Activated CD4-positive, alpha-beta T cell treated with anti-CD3 and anti-CD28 coated beads for 24 hours (primary cell): ENCODE measurements at places on chromosomes 5 and 9.

DNA sequence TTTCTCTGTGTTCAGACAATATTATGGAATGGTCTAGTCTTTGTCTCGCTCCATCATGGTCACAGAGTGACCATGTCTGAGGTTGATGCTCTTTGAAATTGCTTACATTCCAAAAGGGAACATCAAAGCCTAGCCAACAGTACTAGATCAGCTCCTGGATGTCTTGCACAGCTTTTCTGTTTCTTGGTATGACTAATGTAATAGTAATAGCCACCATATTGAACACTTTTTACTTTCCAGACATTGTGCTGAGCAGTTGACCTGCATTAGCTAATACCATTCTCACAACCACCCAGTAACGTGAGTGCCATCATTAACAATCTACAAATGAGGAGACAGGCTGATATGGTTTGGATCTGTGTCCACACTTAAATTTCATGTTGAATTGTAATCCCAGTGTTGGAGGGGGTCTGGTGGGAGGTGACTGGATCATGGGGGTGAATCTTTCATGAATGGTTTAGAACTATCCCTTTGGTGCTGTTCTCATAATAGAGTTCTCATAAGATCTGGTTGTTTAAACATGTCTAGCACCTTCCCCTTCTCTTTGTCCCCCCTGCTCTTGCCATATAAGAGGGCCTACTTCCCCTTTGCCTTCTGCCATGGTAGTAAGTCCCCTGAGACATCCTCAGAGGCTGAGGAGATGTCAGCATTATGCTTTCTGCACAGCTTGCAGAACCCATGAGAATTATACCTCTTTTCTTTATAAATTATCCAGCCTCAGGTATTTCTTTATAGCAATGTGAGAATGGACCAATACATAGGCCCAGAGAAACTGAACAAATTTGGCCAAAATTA is 577.5 kb upstream of the CLINT1 start:
- DNase-seq: no peak

DNA sequence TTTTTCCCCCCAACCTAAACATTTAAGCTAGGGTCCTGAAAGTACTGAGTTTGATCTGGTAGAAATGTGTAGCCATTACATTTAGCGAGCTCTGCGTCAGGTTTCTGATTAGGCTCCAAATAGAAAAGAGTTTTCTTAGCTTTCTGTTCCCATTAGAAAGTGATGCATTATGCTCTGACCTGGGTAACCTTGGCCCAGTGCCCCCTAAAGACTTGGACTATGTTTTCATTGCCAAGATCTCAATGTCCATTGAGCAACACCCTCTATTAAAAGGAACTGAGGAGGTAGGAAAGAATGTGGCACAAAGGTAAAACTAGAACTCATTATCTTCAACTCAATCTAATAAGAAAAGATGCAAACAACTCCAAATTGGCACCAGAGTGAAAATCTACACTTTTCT is 358.9 kb upstream of the PCSK5 start:
- no peak for DNase-seq

GRCh38 chr5:10115669-10116068 is 134.0 kb downstream of the ATPSCKMT start:
- no peak for DNase-seq

DNA sequence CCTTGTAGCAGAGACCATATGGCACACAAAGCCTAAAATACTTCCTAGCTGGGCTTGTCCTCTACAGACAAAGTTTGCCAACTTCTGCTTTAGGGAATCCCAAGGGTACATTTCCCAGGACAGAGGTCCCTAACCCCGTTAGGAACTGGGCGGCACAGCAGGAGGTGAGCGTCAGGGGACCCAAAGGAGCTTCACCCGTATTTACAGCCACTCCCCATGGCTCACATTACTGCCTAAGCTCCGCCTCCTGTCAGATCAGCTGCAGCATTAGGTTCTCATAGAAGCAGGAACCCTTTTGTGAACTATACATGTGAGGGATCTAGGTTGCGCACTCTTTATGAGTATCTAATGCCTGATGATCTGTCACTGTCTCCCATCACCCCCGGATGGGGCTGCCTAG is 88.5 kb upstream of the TRPM3 start:
- DNase-seq: no peak

DNA sequence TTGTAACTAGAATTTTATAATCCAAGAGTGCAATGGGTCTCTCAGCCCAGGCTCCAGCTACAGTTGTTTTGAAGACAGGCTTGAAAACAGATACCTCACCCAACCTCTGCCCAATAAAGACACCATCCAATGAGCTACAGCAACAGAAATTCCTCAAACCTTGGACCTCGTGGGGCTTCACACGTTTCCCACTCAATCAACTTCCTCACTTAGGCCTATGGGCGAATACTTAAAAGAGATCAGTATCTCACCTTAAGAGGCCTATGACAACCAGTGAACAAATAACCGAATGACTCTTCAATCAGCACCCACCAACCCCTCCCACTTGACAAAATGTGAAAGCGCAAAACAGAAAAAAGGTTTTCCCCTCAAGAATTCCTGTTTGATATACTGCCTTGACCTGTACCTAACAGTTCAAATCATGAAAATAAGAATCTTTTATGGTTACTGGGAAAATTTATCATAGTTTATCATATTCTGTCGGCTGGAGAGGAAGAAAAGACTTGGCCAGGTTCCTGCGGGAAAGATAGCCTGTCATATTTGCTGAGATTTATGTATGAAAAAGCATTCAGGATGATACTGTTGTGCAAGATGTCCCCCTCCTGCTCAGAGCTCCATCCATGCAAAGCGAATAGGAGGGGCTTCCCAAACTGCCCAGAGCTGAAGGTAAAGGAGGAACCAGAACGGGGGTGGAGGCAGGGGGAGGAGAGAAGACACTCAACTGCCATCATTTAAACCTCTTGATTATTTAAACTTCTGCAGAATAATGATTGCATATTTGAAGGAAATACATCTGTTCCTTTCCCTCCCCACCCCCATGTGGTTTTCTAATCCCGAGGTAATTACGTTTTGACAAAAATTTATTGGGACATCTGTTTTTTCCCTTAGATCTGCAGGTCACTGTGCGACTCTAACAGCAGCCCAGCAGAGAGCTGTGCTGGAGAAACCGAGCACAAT is 256.3 kb downstream of the NFIB start:
- no peak for DNase-seq

- no peak for DNase-seq
Measured at GRCh38 chr5:130335117-130335516, 430.9 kb downstream of the CHSY3 start.

- no peak for DNase-seq
Measured at GRCh38 chr9:34628656-34629490, at the start of gene ARID3C. Gene ARID3C (minus strand): TSS chr9:34629066. CDS start chr9:34628014, 1,052 bp downstream.

DNA sequence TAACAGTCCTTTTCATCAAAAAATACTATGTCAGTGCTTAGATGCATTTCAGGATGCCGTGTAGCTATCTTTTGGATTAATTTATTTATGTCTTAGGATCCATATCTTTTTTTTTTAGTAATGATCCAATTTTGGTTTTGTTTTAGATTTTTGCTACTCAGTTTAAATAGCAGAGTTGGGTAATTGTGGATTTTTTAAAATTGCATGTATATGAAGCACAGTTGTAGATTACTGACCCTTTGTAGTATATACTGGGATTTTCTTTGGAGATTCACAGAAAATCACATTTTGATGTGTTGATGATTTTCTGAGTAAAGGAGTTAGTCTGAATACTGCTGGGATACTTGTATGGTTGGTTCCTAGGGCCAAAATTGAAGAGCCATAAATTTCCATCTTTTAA is 111.8 kb downstream of the NIPBL start:
- no peak for DNase-seq

DNA sequence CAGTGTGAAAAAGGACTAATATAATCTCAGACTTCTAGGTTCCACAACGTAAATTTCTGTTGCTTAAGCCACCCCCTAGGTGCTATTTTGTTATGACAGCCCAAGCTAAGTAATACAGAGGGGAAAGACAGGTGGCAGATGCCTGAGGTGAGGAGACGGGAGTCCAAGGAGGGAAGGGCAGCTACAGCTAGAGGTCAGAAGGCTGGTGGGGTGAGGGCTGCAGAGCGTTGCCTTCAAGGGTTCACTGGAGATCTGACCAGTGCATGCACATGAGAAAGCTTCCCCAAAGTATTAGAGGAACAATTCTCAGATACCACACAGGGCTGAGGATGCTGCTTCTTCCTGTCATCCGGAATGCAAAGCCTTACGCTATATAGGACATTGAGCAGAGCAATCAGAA is 104.7 kb upstream of the IRX4 start:
- DNase-seq: no peak

DNA sequence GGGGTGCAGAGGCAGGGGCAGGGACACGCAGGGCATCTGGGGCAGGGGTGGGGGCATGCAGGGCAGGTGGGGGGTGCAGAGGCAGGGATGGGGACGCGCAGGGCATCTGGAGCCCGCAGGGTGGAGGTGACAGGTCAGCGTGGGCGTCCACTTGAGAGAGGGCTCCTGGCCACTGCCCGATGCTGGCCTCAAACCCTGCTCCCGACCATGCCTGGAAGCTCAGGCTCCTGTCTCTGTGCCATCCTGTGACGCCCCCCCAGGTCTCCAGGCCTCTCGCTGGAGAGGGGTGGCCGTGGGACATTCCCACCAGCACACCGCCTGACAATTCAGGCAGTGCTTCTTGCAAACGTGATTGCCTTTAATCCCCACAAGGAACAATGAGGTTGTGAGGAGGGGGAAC is 33.0 kb downstream of the ZDHHC11B start:
- no peak for DNase-seq

GRCh38 chr5:38157024-38157423 is 101.3 kb upstream of the EGFLAM start:
- no peak for DNase-seq

DNA sequence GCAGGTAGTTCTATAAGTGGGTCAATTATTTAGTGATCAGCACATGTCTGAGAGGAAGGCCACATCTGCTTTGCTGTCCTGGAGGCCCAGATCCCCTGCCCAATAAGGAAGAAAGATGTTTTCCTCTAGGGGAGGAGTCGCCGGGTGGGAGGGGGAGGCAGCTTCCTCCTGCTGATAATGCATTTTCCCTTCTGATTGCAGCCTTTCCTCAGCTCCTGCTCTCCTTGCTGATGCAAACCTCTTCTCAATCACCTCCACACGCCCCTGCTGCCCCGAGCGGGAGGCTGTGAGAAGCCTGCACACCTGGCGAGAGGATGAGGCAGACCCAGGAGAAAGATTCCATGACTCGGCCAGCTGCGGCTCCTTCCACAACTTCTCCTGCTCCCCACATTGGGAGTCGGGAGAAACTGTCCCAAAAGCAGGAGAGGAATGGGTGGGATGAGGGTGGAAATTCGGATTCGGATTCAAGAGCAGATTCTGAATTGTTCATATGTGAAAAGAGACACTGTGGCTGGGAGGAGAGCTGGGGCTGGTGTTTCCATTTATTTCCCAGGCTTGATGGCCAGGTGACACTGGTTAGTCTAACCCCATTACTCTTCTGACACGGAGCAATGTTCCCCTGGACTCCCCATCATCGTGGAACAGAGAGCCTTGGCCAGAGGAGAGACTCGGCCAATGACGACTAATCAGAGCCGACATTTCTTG is 6.8 kb upstream of the NTNG2 start:
- no peak for DNase-seq

DNA sequence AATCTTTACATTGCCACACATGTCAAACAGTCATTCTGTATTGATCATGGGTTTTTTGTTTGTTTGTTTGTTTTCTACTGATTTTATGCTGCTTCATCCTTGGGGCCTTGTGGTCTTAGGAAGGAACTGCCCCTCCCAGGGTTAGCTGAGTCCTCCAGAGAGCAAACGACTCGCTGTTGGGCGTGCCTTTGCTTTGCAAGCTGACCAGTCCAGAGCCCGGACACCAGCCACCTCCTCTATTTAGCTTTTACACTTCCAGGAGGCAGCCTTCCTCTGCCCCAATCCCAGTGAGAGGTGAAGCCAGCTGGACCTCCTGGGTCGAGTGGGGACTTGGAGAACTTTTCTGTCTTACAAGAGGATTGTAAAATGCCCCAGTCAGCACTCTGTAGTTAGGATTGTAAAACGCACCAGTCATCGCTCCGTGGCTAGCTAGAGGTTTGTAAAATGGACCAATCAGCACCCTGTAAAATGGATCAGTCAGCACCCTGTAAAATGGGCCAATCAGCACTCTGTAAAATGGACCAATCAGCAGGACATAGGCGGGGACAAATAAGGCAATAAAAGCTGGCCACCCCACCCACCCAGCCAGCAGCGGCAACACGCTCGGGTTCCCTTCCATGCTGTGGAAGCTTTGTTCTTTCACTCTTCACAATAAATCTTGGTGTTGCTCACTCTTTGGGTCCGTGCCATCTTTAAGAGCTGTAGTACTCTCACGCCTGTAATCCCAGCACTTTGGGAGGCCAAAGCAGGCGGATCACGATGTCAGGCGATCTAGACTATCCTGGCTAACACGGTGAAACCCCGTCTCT is 154.4 kb downstream of the ERCC6L2 start:
- DNase-seq: no peak

- no peak for DNase-seq
Measured at GRCh38 chr9:18796696-18797270, 236.2 kb downstream of the SAXO1 start.

GRCh38 chr5:82595113-82595512 is 317.0 kb upstream of the RPS23 start:
- no peak for DNase-seq

- no peak for DNase-seq
Measured at GRCh38 chr5:154753792-154754191, 1.4 kb upstream of the LARP1 start.

DNA sequence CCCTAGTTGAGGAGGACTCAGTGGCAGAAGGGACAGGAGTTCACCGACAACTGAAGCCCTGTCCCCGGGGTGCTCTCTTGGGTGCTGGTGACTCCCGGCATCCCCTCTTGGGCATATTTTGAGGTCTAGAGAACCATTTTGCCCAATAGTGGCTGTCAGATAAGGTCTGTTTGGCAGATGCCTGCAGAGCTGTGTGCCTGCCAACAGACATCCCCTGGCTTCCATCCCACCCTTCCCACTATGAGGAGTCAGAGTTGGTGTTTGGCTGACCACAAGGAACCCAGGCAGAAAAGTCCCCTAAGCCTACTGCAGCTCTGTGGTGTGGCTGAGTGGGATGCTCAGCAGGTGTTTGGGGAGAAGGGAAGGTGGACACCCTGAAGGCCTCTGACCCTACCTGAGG is 207.0 kb downstream of the AUH start:
- no peak for DNase-seq

DNA sequence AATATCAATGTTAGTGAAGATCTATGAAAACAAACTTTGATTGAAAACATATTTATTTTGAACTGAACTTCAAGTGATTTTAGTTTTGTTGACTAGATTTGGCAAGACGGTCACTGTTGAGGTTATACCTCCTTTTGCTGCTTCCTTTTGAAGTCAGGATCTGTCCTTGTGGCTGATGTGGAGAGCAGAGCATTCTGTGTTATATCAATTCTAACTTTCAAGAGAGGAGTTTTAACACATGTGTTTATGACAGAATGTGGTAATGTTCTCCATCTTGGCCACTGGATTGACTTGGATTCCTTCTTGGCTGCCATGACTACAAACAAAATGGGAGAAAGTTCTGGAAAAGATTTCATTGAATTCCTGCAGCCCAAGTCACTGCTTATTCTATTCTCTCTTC is 104.0 kb upstream of the ACTBL2 start:
- no peak for DNase-seq
